ENCODE measurements at places on chromosomes 4 and X.

GRCh38 chr4:69124941-69125340 lies 28.7 kb downstream of the UGT2B7 start:
- DNase-seq, result no peak

DNA sequence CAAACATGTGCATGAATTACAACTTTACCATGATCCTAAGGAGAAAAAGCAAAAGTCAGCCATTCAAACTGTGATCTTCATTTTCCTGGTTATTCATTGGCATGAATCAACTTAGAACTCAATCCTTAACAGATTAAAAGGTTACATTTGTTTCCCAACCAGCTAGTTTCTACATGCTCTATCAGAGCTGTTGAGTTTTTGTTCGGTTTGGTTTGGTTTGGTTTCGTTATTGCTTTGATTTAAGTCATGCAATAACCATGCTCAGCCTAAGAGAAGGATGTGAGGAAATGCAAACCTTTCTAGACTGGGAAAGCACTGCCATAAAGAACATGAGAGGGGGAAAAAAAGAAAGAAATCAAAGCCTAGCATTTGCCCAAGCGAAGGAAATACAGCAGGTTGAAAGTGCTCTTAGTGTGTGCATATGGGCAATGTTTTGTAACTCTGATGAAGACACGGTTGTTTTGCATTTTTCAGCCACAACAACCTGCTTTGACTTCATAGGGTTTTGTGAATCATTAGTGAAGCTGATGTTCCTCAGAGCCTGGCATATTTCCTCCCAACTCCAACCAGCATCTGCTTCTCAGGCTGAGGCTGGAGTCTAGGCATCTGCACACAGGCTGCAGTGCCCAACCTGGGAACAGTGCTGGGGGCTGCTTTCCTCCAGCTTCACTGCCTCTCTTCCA lies 234.3 kb downstream of the ZNF674 start:
- DNase-seq, result no peak

DNA sequence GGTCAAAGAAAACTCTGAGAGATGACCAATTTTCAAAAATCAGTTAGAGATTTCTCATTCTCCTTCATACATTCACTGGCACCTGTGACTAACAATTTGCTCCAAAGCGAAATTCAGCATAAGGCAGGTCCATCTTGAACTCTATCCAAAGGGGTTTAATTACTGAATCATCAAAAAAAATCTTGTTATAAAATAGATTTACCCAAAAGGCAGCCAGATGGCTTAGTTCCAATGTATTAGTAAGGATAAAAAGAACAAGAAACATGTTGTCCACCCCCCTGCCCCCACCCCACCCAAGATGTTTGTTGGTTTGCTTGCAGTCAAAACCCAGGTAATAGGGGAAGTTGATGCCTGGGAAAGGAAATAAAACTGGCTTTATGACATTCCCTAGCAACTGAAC lies 200.3 kb downstream of the ANTXR2 start:
- DNase-seq, result no peak

- no peak for DNase-seq
Observed at GRCh38 chr4:154562697-154563254, at the start of gene FGB. Gene FGB (plus strand): TSS chr4:154563011. CDS start chr4:154563019, 8 bp downstream.

DNA sequence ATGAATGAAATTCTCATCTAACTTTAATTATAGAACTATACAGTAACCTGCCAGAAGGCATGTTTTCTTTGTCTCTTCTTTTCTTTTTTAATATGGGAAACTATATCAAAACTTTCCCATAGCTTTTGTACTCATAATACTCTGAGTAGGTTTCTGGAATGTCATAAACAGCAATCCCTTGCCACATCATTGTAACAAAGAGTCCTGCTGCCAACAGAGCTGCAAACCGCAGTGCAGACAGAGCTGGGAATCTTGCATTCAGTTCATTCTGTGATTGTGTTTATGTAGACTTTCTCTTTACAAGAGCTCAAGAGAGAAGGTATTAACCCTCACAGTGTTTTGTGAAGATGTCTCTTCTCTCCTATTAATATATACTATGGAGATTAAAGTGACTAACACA lies 304.4 kb upstream of the SLIT2 start:
- no peak for DNase-seq

DNA sequence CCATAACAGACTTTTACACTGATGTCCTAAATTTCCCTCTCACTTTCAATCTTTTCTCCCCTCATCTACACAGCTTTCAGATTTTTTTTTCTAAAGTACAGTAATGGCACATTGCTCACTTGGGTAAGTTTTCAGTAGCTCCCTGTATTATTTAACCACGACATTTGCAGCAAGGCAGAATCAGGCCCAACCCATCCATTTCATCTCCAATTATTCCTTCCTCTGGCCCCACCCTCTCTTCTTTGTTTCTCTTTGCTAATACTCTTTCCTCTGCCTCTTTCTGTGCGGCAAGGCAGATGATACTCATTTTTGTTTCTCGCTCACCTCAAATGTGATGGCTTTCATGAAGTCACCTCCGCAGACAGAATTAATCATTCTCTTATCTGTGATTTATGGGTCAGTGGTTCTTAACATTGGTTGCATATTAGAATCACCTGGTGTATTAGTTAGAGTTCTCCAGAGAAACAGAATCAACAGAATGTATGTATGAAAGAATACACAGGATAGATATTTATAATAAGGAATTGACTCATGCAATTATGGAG lies 43.4 kb upstream of the GATB start:
- DNase-seq, result no peak

GRCh38 chr4:7804756-7805385 lies 134.8 kb downstream of the AFAP1 start:
- no peak for DNase-seq

All from T-helper 9 cell (primary cell).